ENCODE measurements at places on chromosomes 11 and 22.
A peak's percentile ranks its signal among the peaks of the same experiment; 100 is the strongest.

DNA sequence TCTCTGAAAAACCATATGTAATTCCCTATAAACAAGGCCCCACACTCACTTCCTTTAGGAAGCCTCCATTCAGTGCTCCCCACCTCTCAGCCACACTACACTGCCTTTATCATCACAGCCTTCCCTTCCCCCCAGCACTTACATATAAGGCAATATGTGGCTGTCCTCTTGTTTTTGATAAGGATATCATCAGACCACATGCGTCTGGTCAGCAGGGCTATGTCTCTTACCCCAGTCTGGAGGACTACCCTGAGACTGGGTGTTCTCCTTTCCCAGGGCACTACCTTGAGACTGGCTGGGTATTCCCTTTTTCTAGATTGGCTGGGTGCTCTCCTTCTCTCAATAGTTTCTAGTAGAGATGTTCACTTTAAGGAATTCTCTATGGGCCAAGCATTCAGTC, 7.8 kb downstream of the KCNE3 start:
- no peak for DNase-seq

DNA sequence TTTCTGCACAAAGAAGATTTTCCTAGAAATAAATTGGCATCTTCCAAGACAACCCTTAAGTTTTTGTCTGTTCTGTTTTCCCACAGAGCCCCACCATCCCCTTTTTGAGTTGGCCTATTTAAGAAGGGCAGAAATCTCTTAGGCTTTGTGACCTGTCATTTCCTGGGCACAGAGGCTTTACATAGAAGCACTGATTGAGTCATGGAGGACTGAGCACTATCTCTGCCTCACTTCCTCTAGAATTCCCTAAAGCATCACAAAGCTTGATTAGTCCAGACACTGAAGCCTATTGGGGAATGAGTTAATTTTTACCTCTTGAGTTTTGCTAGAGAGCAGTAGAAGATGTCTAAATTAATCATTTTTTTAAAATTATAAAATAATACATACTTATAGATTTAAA, 25.4 kb downstream of the TRIM44 start:
- peak; percentile 11 for DNase-seq

DNA sequence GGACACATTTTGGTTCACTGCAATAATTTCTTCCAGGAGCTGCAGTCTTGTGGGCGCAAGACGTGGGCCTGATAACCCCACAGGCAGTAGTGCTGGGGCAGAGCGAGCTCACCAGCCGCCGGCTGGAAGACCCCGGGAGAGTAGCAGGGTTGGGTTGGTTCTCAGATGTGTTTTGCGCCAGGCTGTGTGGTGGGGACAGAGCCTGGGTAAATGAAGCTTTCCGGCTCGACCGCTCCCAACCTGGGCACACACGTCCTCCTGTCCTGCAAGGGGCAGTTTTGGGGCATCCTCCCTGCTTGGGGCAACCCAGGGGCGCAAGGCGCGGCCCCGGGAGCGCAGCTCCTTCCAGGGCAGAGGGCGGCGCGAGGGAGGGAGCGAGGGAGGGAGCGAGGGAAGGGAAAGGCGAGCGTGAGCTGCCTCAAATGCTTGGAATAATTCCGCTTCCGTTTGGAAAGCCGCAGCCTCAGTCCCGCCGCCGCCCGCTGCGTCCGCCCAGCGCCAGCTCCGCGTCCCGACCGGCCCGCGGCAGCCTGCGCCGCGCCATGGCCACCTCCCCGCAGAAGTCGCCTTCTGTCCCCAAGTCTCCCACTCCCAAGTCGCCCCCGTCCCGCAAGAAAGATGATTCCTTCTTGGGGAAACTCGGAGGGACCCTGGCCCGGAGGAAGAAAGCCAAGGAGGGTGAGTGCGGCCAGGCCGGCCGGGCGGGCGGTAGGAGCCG, at the start of gene PARVA:
TSS of gene PARVA (plus strand) at position 466 of the 718 bp plus-strand sequence. CDS start at position 543, 77 bp downstream.
- DNase-seq, result peak; percentile 37

- DNase-seq, result peak; percentile 13
These were observed 48.5 kb downstream of the GGTLC2 start for GRCh38 chr22:22692707-22693530.

DNA sequence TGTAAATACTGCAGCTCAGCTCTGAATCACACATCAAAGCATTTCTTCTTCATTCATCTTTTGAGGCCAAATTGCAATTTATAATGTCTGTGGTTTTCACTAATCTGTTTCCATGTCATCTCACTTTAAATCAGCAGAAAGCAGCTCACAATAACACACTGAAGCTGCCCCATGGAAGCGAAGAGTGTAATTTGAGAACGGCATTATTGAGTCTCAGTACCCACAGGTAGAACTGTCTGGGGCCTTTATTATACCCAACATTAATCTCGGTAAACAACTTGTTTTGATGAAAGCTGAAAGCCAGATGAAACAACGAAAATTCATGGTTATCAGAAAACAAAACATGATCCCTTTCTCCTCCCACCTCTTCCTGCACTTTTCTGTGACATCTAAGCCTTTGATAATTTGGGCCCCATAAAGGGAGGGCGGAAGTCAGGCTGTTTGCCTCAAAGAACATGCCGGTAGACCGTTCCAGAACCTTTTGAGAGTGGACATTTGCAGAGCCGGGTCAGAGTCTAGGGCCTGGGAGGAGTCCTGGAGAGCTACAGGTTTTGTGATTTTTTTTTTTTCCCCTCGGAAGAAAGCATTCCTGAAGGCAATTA, 68.2 kb upstream of the SESN3 start:
- no peak for DNase-seq

- no peak for DNase-seq
These were observed 24.8 kb upstream of the MICAL2 start for GRCh38 chr11:12085371-12086251.

GRCh38 chr11:16997624-16998023, 16.6 kb downstream of the PLEKHA7 start:
- DNase-seq, result no peak

DNA sequence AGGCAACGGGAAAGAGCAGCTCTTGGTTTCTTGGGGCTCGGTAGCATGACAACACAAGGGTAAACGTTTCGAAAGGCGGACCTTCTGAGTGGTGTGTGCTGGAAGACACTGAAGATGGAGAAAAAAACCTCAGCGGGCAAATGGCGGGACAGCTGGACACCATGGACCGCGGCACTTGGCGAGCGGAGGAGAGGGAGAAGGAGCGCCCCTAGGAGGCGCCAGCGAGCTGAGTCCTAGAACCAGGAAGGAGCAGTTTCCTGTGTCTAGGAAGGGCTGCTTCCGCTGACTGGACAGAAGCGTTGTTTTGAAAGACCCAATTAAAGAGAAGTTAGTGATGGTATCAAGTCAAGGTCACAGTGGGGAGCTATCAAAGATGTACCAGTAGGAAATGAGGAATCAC, 44.0 kb upstream of the OPCML start:
- no peak for DNase-seq

- no peak for DNase-seq
These were observed 23.7 kb downstream of the SLC22A6 start for GRCh38 chr11:62961017-62961570.

DNA sequence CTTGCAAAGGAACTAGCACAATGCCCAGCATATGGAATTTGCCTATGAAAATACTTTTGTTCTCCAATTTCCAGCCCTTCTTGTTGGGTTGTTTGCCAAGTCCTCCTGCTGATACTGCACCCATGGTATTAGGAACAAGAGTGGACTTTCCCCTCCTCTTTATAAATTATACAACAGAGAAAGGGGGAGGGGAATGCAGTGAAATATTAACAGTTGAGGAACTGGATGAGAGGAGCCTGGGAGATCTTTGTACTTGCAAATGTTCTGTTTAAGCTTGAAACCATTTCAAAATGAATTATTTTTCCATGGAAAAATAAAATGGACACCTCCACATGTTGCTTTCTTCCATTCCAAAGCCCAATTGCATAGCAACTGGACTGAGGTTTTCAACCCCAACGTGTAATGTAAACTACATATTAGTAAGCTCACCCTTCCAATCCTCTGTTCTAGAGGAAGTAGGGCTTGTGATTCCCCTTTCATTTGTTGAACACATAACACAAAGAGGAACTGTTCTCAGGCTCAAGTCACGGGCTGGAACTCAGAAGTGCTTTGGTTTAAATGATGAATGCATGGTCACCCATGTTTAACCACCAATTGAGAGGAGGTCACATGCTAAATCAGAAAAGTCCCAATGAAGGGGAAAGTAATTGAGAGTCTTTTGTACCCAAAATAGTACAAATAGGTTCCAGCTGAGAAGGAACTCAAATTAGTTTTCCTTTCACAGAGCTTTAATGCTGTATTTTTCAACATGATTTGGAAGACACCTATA, 66.2 kb upstream of the ZC3H12C start:
- DNase-seq, result no peak

- DNase-seq, result no peak
These were observed 2.4 kb downstream of the CNGA4 start for GRCh38 chr11:6241316-6241715.

GRCh38 chr11:44424841-44425240, 114.9 kb upstream of the ALX4 start:
- no peak for DNase-seq

DNA sequence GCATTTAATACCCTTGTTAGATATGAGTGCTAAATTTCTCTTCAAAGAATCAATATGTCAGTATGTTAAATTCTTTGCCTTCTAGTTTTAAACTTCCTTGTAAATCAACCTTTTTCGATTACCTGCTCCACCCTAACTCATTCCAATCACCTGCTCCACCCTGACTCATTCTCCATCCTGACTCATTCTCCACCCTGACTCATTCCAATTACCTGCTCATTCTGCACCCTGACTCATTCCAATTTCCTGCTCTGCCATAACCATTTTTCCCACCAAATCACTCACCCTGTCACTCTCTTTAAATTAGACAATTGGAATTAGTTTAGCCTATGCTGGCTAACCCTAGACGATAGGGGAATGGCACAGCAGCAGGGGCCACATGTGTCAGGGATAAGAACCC, 519.5 kb upstream of the LRRC4C start:
- DNase-seq, result no peak

DNA sequence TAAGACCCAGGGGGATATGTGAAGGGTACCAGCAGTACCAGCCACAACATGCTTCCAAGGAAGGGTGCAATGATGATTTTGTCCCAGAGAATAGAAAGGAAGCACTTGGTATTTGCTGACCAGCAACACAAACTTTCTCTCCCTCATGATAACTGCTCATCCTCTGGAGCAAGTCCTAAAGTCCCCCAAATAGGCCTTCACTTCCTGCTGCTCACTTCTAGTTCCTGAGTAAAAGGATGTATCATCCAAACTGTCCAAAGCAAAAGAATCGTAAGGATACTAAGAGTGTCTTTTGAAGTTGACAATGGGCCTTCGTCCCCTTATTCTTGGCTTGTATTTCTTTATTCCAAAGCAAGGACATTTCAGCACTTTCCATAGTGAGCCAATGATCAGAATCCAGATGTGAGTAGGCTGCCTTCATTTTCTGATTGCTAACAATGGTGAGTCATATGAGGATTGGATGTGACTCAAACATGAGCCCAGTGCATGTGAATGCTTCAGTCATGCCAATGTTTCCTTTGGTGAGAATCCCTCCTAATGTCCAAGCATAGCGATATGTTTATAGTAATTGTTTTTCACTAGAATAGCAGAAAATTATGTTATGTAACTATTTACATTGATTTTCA, 243.4 kb upstream of the POU2AF2 start:
- DNase-seq, result peak; percentile 2

- no peak for DNase-seq
These were observed 46.1 kb upstream of the PRDM11 start for GRCh38 chr11:45100339-45100738.

DNA sequence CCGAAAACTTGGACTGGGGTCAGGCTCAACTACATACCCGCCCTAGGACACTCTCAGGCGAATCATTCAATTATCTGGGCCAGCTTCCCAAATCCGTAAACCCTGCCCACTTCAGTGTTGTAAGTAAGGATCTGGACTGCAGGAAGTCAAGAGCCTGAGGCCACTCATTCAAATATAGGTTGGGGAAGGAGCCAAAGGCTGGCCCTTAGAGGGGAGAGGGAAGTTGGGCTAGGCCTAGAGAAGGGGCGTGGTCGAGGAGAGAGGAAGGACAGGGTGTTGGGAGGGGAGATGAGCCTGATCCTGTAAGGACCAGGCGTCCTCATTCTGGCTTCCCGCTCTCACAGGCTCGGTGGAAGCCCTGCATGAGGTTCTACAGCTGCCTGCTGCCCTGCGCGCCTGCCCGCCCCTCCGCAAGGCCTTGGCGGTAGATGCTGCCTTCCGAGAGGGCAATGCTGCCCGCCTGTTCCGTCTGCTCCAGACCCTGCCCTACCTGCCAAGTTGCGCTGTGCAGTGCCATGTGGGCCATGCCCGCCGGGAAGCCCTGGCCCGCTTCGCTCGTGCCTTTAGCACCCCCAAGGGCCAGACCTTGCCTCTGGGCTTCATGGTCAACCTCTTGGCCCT, 3.0 kb downstream of the SAC3D1 start:
- no peak for DNase-seq

GRCh38 chr11:123100379-123101085, 38.6 kb upstream of the HSPA8 start:
- DNase-seq, result no peak

DNA sequence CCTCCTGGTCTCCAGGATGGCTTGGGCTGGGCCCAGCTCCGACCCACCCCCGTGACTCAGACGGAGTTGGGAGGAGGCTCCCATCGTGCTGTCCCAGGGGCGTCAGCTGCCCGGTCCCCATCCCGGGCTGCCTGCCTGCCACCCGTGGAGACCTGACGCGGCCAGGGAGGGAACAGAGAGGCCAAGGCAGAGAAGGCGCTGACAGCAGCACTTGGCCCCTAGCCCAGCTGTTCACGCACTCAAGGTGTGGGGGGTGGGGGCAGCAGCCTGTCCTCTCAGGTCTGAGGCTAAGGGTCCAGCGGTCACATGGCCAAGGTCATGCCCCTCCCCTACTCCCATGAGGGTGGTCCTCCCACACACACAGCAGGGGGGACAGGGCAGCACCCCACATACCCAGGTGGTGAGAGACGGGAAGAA, 48.6 kb downstream of the ELFN2 start:
- no peak for DNase-seq

DNA sequence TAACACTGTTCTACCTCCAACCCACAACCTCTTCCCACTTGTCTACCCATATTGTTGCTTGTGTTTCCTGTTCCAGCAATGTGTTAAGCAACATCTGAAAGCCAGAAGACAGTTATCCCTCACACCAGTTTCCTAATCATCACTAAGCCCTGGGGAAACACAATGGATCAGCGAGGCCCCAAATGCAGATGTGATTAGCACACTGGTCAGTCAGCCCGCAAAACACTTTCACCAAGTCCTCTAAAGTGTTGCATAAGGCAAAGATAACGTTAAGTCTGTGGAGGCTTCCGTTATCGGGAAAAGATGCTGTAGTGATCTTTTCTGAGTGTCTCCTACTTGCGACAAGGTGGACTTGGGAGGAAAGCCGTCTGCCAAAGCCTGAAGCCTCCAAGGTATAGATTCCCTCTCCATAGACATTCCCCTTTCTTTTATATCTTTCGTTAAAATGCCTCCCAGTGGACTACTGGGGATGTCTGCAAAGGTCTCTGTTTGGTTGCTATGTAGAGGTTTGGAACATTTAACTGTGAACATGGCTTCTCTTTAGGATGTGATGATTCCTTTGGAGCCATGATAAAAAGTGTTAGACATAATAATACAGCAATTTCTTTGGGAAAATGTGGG, at the start of gene MS4A3:
TSS of gene MS4A3 (plus strand) at position 317 of the 621 bp plus-strand sequence. CDS start 4,496 bp downstream, outside the sequence.
- DNase-seq, result no peak

- no peak for DNase-seq
These were observed 418 bp downstream of the ACO2 start for GRCh38 chr22:41469218-41469851.

- no peak for DNase-seq
These were observed 20.2 kb upstream of the TXNRD2 start for GRCh38 chr22:19961868-19962245.

All from pulmonary artery endothelial cell (primary cell).